Mesenteric fat pad (tissue), 1 donor: ENCODE measurements at places on chromosomes 6 and 20. TPM values are rescaled to one million over a fixed set of nuclear protein-coding genes. Genes with fewer than 3 reads are reported as not detected.

DNA sequence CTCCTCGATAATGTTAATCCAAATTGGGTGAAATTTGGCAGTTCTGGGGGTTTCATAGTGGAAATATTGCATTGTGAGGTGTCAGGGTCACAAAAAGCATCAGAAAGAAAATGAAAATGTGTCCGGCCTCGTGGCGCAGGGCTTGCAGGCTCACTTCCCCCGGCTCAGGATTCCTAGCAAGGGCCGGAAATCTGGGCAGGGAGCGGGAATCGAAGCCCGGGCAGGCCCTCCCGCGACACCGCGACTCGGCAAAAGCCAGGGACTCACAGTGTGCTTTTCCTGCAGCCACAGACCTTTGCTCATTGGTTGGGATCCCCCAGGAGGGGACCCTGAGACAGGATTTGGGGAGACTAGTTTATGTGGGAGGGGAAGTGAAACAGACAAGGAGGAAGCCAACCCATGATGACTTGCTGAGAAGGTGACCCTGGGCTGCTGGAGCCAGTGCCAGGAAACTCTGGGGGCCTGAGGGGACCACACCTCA lies 847 bp upstream of the CD93 start:
- DNase-seq: no peak

Gene IGF2R
- total RNA-seq: 111 TPM

- no peak for DNase-seq
Observed at GRCh38 chr20:24695529-24696225, 226.2 kb downstream of the SYNDIG1 start.

Gene BHLHE23
- not detected for total RNA-seq

DNA sequence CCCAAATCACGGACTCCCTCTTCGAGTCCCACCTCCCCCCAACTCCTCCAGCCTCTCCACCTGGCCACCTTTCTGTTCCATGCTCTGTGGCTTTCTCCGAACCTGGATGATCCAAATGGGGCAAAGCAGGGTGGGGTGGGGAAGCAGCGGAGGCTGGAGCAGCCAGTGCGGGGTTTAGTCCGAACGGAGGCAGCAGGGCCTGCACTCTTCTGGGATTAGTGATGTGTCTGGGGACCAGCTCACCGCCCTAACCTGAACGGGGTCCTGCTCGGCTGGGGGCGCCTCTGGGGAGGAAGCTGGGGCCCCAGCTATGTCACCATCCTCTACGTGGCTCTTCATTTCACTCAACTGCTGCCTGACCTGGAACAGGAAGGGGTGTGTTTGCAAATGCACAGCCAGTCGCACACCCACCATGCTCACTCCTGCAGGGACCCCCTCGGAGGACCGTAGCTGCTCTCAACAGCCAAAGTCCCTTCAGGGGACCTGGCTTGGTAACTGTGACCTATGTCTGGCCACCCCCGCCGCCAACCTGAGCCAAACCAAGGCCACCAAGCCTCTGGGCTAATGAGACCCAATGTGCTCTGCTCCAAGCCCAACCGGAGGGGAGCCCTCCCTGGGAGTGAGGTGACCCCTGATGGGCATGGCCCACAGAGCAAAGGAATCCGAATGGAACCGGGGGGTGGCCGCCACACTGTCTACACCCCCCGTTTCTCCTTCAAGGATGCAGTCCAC lies 46.8 kb downstream of the DSTN start:
- peak; percentile 88 for DNase-seq

DNA sequence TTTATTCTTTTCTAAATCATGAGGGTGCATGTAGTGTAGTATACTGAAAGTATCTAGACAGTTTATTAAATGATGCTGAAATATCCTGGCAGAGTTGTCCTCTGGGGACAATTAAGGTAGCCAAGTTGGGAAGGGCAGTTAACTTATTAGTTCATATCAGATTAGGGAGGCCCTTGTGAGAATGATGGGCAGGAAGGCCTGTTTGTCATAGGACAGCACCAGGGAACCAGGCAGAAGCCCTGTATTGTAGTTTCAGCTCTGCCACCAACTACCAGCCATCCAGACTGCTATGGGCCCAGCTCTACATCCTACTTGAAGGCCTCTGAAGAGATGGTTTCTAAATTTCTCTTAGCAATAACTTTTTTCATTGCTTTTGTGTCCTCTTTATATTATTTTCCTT lies 4.0 kb downstream of the MYLIP start:
- DNase-seq: no peak

GRCh38 chr20:17947474-17947815 lies 21.1 kb downstream of the SNX5 start:
- no peak for DNase-seq

GRCh38 chr6:158488065-158488464 lies 71.8 kb upstream of the TMEM181 start:
- DNase-seq: no peak

- no peak for DNase-seq
Observed at GRCh38 chr6:76220805-76221204, 148.3 kb upstream of the IMPG1 start.

Gene OR12D3
- not detected for total RNA-seq

Gene APCDD1L
- not detected for total RNA-seq

Gene CNR1
- total RNA-seq: 16.7 TPM

- peak; percentile 79 for DNase-seq
Observed at GRCh38 chr6:170028629-170029345, 262.1 kb downstream of the DLL1 start.

DNA sequence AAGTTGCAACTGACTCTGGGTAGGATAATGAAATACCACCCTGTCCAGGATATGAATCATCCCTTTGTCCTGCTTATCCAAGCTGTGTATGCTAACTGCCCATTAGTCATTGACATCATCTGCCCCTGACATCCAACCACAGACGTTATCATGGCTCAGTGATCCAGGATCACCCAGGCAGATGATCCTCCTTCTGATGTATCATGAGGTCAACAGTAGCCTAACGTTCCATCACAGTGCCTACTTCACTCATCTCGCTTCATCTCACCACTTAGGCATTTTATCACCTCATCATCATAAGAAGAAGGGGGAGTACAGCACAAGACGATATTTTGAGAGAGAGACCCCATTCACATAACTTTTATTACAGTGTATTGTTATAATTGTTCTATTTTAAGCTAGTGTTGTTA lies 13.4 kb upstream of the BTN3A2 start:
- no peak for DNase-seq

Gene GHRH
- not detected for total RNA-seq

GRCh38 chr6:1146500-1146899 lies 165.4 kb upstream of the FOXQ1 start:
- DNase-seq: no peak

- DNase-seq: peak; percentile 72
Observed at GRCh38 chr20:38872491-38873049, 53.6 kb upstream of the FAM83D start.

GRCh38 chr6:31779908-31780307 lies 2.8 kb upstream of the VWA7 start:
- DNase-seq: no peak

DNA sequence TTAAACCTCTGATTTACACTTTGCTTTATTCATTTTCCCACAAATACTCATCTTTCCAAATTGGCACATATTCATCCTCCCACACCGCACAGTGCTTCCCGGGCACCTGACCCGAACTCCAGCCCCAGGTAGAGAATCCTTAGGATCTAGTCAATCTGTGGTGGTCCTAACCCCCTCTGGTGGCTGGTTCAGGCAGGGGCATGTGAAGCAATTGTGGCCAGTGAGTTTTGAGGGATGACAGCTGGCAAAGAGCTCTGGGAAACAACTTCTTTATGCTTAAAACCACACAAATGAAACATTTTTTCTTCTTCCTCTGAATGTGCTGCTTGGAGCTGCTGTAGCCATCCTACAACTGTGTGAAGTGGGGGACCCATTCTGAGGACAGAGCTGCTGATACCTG lies 54.7 kb downstream of the ELOVL5 start:
- no peak for DNase-seq
